ENCODE measurements at places on chromosomes 3 and 15.

GRCh38 chr3:23344886-23345285 lies 141.8 kb downstream of the UBE2E2 start:
- DNase-seq: no peak

GRCh38 chr3:32000877-32001276 lies 19.3 kb downstream of the ZNF860 start:
- DNase-seq: no peak

DNA sequence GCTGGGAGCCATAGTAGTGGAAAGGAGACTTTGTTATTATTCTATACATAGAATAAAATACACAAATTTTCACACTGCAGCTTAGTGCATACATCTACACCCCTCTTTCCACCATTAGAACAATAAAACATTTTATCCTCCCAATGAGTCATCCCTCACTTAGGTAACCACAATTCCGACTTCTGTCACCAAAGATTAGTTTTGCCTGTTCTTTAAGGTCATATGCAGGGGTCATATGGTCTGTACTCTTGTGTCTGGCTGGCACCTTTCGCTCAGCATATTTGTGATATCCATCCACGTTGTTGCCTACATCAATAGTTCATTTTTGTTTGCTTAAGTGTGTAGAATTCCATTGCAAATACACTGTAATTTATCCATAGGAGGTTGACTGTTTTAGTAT lies 399.4 kb downstream of the SHQ1 start:
- DNase-seq: no peak

DNA sequence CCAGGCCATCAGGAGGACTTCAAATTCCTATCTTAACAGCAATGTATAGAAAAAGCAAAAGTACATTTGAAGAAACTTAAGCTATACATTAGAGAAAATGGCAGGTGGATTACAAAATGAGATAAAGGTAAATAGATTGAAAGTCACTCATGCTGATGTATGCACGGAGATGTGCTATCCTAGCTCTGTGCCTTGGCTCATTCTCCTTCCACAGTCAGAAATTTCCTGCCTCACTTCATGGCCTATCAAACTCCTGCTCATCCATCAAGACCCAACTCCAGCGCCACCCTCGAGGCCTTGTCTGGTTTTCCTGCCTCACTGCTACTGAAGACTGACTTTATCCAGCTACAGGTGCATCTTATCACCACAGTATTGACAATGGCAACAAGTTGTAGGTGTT lies 72.9 kb downstream of the NSMCE3 start:
- DNase-seq: no peak

- DNase-seq: no peak
These were observed 137.3 kb upstream of the UBE2E1 start for GRCh38 chr3:23668430-23668904.

- no peak for DNase-seq
These were observed 140.7 kb downstream of the VPS8 start for GRCh38 chr3:184952671-184953070.

DNA sequence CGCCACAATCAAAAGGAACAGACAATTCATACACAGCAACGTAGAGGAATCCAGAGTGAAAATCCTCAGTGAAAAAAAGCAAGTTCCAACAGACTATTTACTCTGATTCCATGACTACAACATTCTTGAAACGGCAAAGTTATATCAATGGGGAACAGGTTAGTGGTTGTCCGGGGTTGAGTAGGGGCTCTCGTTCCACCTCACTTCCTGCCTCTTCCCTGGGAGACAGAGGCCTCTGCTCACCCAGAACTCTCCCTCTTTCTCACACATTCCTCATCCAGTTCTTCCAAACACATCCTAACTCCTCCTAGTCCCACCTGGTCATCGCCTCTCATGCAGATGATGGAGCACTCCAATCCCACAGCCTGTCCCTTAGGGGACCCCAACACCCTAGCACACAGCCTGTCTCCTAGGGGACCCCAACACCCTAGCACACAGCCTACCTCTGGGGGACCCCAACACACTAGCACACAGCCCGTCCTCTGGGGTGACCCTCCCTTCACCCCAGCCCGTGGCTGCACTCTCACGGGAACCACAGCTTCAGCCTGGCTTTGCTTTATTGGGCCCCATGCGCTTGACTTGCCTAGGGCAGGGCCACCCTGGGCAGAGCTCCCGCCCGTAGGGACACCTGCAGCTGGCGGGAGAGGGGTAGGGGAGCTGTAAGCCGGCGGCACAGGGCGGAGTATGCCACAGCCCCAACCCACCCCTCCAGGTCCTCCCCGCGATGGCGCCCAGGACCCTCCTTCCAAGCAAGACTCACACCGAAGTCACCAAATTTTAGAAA lies 5.2 kb downstream of the OCA2 start:
- no peak for DNase-seq

DNA sequence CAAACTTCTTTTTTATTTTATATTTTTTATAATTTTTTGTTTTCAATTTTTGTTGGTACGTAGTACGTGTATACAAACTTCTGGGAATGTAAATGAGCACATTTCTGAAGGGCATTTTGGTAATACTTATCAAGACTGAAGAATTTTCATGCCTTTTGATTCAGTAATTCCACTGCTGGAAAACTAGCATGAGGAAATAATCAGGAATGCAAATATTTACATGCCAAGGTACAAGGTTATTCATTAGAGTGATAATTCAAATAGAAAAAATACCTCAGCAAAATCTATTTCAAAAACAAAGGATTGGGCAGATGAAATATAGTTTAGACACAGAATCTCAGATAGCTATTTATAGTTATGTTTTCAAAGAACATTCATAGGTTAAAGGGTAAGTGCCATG lies 128.7 kb downstream of the DMXL2 start:
- DNase-seq: no peak
